Activated CD8-positive, alpha-beta memory T cell treated with anti-CD3 and anti-CD28 coated beads for 4 hours (primary cell): ENCODE measurements at places on chromosomes 3 and 15.

DNA sequence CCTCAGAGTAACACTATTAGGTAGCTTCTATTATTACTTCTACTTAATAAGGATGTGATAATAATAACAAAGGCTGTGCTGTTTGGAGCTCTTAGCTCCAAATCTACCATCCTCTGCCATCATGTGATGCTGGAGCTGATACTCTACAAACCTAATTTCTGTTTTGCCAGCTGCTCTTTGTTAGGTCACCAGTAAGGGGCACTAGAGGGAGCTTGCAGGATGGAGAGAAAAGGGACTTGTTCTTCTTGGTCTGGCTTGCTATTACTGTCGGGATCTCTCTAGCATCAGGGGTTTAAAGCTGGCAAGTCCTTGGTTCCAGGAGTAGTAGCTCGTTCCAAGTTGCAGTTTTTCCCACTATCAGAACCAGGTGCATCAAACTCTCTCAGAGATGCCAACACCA, 194.9 kb upstream of the KBTBD8 start:
- DNase-seq = no peak

DNA sequence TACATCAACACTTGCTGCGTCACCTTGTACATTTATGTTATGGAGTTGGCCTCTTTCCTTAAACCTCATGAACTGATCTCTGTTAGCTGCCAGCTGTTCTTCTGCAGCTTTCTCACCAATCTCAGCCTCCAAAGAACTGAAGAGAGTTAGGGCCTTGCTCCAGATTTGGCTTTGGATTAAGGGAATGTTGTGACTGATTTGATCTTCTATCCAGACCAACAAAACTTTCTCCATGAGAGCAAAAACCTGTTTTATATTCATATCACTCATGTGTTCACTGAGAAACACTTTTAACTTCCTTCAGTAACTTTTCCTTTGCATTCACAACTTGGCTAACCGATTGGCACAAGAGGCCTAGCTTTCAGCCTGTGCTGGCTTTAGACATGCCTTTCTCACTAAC, 1156.0 kb upstream of the CADM2 start:
- no peak for DNase-seq

DNA sequence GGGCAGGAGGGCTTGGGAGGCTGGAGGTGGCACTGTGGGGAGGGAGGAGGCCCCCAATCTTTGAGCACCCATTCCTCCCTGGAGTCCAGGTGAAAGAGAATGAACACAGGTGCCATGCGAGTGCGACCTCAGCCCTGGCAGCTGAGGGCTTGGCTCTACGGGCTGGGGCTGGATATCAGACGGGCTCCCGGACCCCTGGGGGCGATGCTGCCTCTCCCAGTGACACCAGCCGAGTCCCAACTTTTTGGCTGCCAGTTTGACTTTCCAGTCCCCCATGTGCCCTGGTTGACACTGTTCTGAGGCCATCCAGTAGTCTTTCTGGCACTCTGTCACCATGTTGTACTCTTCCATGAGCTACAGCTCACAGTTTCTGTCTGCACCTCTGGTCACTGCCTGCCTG, 1.2 kb downstream of the VILL start:
- DNase-seq = no peak

- no peak for DNase-seq
Observed at GRCh38 chr15:58529041-58529440, 97.2 kb downstream of the LIPC start.

DNA sequence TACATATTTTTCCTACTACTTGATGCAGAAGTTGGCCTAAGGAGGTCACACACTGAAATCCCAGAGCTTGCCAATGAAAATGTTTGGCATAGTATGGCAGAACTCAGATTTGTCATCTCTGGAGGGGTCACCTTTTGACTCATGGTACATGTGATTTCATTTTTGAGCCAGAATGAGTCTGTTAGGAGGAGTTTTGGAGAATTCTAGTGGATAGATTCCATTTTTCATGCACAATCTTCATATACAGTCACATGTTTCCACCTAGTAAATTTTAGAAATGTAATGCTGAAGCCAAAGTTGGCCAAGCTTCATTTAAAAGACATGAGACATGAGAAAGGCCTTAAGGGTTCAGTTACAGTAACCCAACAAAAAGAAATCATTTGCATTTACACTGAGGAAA, 97.8 kb upstream of the IGSF10 start:
- no peak for DNase-seq

- DNase-seq = no peak
Observed at GRCh38 chr15:92582206-92582605, 73.4 kb downstream of the FAM174B start.

DNA sequence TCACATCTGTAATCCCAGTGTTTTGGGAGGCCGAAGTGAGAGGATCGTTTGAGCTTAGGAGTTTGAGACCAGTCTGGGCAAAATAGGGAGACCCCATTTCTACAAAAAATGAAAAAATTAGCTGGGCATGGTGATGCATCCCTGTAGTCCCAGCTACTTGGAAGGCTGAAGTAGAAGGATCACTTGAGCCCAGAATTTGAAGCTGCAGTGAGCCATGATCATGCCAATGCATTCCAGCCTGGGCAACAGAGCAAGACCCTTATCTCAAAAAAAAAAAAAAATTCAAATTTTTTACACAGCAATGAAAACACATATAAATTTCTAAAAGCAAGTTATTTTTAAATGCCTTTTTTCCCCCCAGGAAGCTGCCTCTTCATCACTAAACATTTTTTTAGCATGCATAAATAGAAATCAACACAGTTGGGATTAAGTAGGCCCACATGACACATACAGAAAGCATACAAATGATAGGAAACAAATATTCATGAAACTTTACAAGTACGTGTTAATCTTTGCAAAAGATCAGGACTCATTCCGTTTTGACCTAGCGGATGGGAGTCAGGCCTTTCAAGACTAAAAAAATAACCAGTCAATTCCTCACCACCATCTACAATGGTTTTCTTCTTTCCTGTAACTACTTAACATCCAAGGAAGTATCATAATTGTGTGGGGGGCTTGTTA, 45.6 kb upstream of the IGDCC4 start:
- no peak for DNase-seq

GRCh38 chr3:174206607-174207192, 652.4 kb upstream of the NAALADL2 start:
- DNase-seq = no peak

GRCh38 chr3:34387826-34388564, 589.6 kb downstream of the PDCD6IP start:
- no peak for DNase-seq

- DNase-seq = no peak
Observed at GRCh38 chr3:41276191-41276590, 76.9 kb downstream of the CTNNB1 start.

- peak; percentile 69 for DNase-seq
Observed at GRCh38 chr3:20054549-20054987, 14.3 kb downstream of the KAT2B start.

DNA sequence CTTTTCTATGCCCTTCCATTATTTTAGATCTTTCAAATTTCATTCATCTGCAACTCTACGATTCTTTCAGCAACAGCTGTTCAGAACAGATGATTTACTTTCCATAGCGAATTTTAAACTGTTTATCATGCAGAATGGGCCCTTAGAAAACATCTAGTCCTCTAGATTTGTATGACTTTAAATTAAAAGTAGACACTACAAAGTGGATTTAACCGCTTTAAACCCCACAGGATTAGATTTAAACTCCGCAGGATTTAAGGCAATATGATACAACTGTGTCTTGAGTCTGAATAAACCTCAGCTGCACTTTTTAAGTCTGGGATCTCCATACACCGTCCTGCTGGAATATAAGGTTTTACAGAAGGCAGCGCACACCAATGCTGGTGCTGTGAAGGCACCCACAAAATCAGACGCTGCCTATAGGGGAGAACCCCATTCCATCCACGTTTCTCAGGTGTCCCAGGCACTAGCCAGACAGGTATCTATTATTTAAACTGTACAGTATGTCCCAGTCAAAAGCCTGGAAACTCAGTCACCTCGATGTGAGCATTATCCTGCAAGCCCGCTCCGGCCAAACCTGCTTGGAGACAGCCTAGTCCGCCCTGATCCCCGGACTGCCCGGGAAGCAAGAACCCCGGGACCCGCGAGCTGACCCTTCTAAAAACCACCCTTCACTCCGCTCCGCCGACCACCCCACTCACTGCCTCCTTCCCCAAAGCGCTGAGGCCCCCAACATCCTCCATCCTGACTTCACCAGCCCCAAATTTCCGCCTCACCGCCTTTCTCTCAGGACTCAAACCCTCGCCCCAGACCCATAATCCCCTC, 768 bp downstream of the ANO10 start:
- DNase-seq = peak; percentile 2
